ENCODE measurements at places on chromosomes 5 and 9.

- no peak for DNase-seq
Measured at GRCh38 chr5:110809006-110809405, 70.2 kb downstream of the SLC25A46 start.

DNA sequence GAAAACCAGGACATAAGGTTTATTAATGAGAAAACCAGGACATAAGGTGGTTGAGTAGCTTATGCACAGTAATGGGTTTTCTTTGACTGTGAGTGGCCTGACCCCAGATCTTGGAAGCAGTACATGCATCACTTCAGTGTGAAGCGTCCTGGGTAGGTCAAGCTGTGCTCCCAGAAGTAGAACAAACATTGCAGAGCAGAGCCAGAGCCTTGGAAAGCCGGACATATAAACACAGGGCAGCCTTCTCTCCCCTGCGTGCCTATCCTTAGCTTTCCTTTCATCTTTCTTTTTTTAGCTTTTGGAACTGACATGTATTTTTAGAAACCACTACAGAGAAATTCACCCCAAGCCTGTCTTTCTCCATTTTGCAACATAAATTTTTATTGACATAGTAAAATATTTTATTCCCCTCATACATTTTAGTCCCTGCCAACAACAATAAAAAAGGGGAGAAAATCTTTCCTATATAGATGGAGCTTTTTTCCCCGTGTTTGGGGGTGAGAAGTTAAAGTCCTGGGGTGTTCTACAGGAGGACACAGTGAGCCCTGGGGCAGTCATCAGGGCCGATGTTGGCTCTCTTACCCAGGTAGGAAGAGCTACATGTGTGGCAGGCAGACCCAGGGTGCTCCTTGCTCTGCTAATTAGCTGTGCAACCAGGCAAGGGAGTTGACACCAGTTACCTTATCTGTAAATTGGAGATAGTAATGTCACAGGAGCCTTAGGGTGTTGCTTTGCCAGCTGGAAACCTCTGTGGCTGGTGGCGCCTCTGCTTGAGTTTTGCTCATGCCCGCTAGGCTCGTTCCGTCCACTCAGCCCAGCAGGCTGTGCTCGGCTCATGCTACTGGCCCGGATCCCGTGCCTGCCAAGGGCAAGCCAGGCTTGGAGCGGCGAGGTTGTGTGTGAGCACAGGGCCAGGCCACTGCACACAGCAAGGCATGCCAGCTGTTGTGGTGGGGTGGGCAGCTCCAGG, 389.6 kb downstream of the KDM4C start:
- DNase-seq, result peak; percentile 63

DNA sequence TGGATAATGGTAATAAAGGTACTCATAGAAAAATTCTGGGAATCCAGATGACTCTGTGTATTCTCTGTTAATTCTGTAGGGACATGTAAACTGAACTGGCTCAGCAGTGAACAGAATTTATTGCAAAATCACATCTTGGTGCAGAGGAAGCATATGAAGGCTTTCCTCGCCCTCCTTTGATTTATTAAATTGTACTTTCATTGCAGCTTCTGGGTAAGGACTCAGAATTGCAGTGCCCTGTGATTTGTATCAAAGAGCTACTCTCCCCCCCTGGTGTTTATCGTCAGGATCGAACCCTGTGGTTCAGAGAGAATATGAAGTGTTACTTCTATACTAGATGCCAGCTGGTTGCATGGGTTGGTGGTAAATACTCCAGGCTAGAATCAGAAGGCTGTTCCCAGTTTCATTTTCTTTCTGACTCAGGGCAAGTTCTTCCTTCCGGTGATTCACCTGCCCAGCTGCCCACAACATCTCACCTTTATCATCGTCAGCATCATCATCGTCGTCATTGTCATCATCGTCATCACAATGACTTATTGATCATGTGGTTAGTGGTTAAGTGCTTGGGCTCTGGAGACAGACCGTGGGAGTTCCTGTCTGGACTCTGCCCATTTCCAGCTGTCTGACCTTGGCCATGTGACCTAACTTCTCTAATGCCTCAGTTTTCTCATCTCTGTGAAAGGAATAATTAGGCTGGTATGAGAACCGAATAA, 238.8 kb downstream of the ARHGAP26 start:
- no peak for DNase-seq

DNA sequence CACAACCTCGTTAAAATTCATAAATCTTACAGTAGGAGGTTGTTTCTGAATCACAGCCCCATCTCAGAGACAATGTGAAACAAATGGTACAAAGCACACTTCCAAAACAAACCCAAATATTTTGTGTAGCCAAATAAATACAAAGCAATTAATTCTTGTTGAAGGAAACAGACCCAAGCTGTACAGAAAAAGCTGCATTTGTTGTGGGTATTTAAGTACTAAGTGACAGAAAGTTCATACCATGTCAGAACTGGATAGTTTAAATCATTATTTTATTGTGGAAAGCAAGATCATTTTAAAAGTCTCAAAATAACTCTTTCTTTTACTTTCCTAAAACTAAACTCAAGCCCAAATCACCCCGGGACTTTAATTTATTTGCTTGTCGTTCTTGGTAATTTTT, 570.7 kb downstream of the ELAVL2 start:
- DNase-seq, result no peak

- DNase-seq, result no peak
Measured at GRCh38 chr9:11086561-11086960, 473.8 kb upstream of the PTPRD start.

GRCh38 chr9:136695435-136695895, 8.2 kb upstream of the AGPAT2 start:
- no peak for DNase-seq

DNA sequence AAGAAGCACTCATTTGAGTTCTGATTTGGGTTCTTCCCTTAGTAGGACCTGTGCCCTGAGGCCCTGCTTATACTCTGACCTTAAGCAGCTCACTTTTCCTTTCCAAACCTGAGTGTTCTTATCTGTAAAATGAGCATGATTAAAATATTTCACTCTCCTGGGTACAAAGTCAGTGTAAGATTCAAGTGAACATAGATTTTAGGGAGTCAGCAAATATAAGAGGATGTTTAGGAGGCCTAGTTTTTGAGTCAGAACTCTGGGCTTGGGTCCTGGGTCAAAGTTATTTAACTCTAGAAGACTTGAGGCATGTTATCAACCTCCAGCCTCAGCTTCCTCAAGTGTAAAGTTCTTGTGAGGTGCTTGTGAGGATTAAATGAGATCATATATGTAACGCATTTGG, 8.7 kb upstream of the SPARC start:
- DNase-seq, result no peak

GRCh38 chr9:123350590-123351310, 5.2 kb upstream of the CRB2 start:
- DNase-seq, result no peak

- DNase-seq, result no peak
Measured at GRCh38 chr5:68500813-68501212, 285.3 kb downstream of the PIK3R1 start.

DNA sequence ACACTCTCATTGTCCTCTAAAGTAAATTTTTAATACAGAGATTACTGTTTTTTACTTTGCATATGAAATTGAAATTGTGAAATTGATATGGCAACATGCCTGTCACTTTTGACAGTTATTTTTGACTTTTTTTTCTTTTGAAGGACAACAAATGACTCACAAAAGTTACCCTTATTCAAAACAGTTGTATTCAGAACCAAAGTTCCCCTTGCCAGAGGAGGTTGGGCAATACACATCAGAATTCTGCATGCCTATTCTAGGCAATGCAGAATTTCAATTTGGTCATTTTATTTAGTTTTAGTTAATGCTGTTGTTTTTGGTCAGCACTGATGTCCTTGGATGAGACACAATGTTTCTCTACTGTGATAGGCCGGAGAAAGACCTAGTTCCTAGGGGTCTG, 299.1 kb upstream of the PRR16 start:
- DNase-seq, result no peak

GRCh38 chr9:89986190-89986589, 381.4 kb downstream of the GADD45G start:
- DNase-seq, result no peak

DNA sequence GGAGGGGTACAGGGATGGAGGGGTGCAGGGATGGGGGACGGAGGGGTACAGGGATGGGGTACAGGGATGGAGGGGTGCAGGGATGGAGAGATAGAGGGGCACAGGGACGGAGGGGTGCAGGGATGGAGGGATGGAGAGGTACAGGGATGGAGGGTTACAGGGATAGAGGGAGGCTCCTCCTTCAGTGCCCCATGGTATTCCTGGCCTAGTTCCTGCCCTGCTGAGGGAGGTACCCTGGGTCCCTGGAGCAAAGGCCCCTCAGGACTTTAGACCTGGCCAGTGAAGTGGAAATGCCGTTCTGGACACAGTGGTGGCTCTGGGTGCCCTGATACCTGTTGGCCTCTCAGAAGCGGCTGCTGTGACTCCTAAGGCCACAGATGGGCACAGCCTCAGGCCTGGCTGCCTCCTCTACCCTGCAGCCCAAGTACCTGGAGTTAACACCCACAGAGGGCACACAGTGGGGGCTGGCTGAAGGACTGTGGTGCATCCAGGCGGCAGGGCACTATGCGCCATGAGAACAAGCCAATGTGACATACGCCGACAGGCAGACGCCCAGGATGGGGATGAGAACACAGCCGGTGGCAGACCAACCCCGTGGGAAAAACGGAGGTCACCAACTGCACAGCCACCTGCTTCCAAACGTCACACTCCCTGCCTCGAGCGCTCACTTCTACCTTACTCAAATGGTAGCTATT, 8.4 kb downstream of the PTGES2 start:
- no peak for DNase-seq

DNA sequence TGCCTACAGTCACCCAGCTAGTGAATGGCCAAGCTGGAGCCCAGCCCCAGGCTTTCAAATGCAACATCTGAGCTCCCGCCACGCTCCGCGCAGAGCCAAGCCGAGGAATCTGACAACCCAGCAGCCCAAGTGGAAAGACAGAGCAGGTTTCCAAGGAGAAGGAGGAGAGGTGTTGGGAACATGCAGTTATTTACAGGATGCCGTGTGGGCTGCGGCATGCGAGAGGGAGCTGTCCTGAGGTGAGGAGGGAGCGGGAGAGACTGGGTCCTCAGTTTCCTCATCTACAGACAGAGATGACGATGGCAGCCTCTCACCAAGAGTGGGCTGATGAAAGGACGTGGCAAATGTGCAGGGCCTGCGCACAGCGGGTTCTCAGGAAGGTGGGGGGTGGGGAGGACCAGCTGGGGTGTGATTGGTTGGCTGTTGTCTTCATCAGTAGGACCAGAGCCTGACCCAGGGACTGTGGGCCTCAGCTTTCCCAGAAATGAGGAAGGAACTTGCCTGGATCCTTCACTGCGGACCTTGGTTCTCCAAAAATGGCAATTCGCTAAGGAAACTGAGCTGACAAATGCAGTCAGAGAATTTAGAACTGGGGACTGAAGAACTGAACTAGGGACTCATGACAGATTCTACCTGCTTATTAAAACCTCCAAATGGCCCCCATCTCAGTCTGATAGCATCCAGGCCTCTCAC, 14.8 kb upstream of the CPLX2 start:
- no peak for DNase-seq
